A549 treated with dexamethasone at 1 μM for 4 hours (cell line): ENCODE measurements at places on chromosomes 2 and 18. TPM values are rescaled to one million over a fixed set of nuclear protein-coding genes. Genes with fewer than 3 reads are reported as not detected.

Gene GPR148
- not detected in 5 replicates for total RNA-seq

Gene UGT1A8
- 0.06 to 0.07 TPM (median 0.06 TPM) in 3 of 5 replicates, not detected in the others for total RNA-seq

Gene KCNS3
- total RNA-seq, result 1.1 to 1.5 TPM (median 1.3 TPM) in 5 replicates

Gene MYOM1
- total RNA-seq, result 0.07 to 0.30 TPM (median 0.25 TPM) in 5 replicates

Gene HADHB
- 87.3 to 100 TPM (median 98.9 TPM) in 5 replicates for total RNA-seq

Gene RNF125
- total RNA-seq, result 0.21 to 0.60 TPM (median 0.25 TPM) in 5 replicates

Gene RAX
- total RNA-seq, result not detected in 5 replicates

Gene CD8B
- total RNA-seq, result not detected in 5 replicates

Gene REG1B
- total RNA-seq, result not detected in 5 replicates

Gene SPDYA
- 0.14 to 0.28 TPM (median 0.26 TPM) in 4 of 5 replicates, not detected in the other for total RNA-seq

Gene MOCOS
- 2.7 to 4.9 TPM (median 3.6 TPM) in 5 replicates for total RNA-seq

Gene NEB
- 0.18 to 0.49 TPM (median 0.35 TPM) in 5 replicates for total RNA-seq

Gene SKOR2
- not detected in 5 replicates for total RNA-seq

Gene OSR1
- 8.3 to 12.3 TPM (median 9.5 TPM) in 5 replicates for total RNA-seq

Gene SLC5A7
- total RNA-seq, result not detected in 5 replicates

Gene IL1RL2
- 0.04 to 0.08 TPM (median 0.06 TPM) in 3 of 5 replicates, not detected in the others for total RNA-seq

Gene SCYGR4
- total RNA-seq, result not detected in 5 replicates

Gene CASP10
- 1.4 to 2.1 TPM (median 1.9 TPM) in 5 replicates for total RNA-seq

Gene LBX2
- total RNA-seq, result 2.7 to 3.7 TPM (median 3.0 TPM) in 5 replicates

Gene ANKAR
- 1.2 to 1.8 TPM (median 1.3 TPM) in 5 replicates for total RNA-seq

Gene ACVR1C
- total RNA-seq, result 0.01 to 0.05 TPM (median 0.05 TPM) in 3 of 5 replicates, not detected in the others

Gene ANKRD29
- total RNA-seq, result 11.8 to 20.6 TPM (median 17.8 TPM) in 5 replicates

Gene ASXL3
- total RNA-seq, result not detected in 5 replicates

Gene TFCP2L1
- 18.1 to 32.0 TPM (median 31.5 TPM) in 5 replicates for total RNA-seq

Gene CD8B2
- total RNA-seq, result not detected in 5 replicates

Gene LNPK
- 13.9 to 18.6 TPM (median 16.1 TPM) in 5 replicates for total RNA-seq

Gene FOXI3
- 0.03 to 0.05 TPM (median 0.04 TPM) in 3 of 5 replicates, not detected in the others for total RNA-seq

Gene TBR1
- total RNA-seq, result 0.01 to 0.09 TPM (median 0.04 TPM) in 4 of 5 replicates, not detected in the other

Gene FIGN
- total RNA-seq, result 1.3 to 3.0 TPM (median 2.7 TPM) in 5 replicates

Gene C1QL2
- total RNA-seq, result 0.30 to 0.86 TPM (median 0.67 TPM) in 5 replicates

Gene LCT
- total RNA-seq, result 0.01 to 0.04 TPM (median 0.02 TPM) in 4 of 5 replicates, not detected in the other

Gene UGT1A7
- 3.4 to 5.3 TPM (median 3.5 TPM) in 5 replicates for total RNA-seq

Gene SLC8A1
- 0.17 to 0.40 TPM (median 0.31 TPM) in 5 replicates for total RNA-seq

Gene E2F6
- total RNA-seq, result 22.7 to 24.2 TPM (median 23.3 TPM) in 5 replicates

Gene TMEFF2
- total RNA-seq, result 0.20 to 0.50 TPM (median 0.34 TPM) in 5 replicates

Gene NTSR2
- not detected in 5 replicates for total RNA-seq

Gene ABCB11
- total RNA-seq, result 0.02 to 0.08 TPM (median 0.06 TPM) in 5 replicates

Gene HOXD13
- total RNA-seq, result 0.12 to 0.19 TPM (median 0.14 TPM) in 5 replicates

Gene LHCGR
- not detected in 5 replicates for total RNA-seq

Gene GPAT2
- 0.02 to 0.08 TPM in 2 of 5 replicates, not detected in the others for total RNA-seq
